EH (cell line): ENCODE measurements at places on chromosomes 12 and 14.

DNA sequence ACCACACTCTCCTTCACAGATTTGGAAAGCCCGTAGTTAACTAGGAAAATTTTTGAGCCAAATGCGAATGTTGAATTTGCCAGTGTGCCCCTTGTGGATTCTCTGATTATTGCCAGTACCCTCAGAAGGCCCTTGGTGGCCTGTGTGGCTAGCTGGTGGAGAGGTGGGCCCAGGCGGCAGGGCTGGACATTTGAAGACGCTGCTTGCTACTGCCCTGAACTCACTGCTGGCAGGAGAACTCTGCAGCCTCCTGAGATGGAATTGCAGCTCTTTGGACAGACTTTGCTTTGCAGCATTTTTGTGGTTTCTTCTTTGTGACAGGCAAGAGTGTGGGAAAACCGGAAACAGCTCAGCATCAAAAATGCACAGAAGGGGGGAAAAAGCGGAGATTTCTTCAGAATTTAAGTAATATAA lies 97.6 kb downstream of the TGFB3 start:
- DNase-seq = peak; percentile 94

DNA sequence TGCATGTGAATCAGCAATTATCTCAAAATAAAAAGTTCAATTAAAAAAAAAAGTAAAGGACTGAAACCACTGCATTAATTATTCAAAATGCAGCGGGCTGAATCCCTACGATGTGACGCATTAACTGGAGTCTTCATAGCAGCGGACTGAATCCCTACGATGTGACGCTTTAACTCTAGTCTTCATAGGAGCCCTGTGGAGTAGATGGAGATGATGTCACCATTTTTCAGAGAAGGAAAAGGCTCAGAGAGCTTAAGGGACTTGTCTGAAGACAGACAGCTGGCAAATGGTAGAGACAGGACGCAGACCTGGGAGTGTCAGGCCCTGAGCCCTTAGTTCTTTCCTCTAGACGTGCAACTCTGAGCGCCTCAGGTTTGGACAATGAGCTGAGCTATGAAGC lies 168.0 kb upstream of the MYL2 start:
- DNase-seq = no peak

- no peak for DNase-seq
These were observed 95.5 kb upstream of the FAR2 start for GRCh38 chr12:29053567-29053966.

- peak; percentile 81 for DNase-seq
These were observed 175.8 kb upstream of the PRMT8 start for GRCh38 chr12:3315201-3315661.

DNA sequence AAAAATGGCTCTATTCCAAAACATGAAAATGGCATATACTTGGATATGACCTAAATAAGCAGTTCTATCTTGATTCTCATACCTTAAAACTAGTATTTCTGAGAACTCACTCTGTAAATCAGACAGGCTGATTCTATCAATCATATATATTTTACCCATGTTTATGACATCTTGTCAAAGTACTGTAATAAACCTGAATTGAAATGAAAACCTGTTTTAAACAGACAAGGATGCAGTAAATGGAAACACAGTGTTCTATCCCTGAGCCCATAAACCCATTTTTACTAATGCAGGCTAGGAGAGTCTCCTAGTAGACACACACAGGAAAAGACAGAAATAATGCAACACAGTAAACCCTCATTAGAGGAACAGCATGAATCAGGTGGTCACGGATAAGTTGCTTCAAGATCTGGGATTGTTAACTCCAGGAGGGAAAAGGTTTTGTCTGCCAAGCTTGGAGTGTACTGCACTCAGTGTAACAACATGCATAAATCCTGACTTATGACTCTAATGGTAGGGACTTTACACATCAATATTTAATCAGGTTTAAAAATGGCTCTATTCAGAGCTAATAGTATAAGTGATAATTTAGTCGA lies 93.6 kb upstream of the CPNE8 start:
- DNase-seq = no peak

DNA sequence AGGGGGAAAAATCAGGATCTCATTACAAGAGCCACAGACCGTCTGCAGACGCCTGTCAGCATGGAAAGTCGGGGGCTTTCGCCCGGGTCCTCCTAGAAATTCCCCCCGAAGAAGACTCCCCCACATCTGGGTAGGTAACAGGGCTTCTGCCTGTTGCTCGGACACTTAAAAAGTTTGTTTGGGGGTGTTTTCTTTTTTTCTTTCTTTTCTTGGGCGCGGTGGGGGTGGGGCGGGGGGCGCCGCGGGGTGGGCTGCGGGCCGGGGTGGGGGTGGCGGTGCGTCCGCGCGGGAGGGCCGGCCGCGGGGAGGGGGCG lies 358 bp downstream of the ELK3 start:
- no peak for DNase-seq

DNA sequence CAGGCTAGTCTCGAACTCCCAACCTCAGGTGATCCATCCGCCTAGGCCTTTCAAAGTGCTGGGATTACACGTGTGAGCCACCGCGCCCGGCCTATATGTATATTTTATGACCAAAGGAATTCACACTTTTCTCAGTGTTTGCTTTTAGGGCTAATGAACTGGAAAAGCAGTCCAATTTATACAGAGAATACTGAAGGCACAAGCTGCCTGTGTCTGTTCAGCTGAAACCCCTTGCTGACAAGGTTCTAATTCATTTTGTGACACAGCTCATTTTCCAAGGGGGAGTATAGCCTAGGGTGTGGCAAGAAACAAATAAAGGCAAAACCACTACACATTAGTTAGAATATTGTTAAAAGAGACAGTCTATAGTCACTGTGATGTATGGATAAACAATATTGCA lies 18.3 kb upstream of the NEMF start:
- DNase-seq = no peak

GRCh38 chr14:92460916-92461579 lies 52.5 kb upstream of the RIN3 start:
- peak; percentile 90 for DNase-seq

DNA sequence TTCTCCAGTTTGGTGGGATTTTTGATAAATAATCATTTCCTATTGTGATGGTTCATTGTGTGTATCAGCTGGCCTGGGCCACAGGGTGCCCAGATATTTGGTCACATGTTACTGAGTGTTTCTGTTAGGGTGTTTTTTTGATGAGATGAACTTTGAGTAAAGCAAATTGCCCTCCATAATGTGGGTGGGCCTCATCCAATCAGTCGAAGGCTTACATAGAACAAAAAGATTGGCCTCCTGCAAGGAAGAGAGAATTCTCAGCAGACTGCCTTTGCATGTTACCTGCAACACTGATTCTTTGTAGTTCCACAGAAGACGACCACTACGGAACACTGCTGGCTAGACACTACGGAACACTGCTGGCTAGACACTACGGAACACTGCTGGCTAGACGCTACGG lies 441.6 kb downstream of the GLT1D1 start:
- no peak for DNase-seq

GRCh38 chr14:100776681-100777365 lies 49.1 kb upstream of the MEG3 start:
- DNase-seq = no peak

GRCh38 chr14:44988694-44989093 lies 26.7 kb downstream of the TOGARAM1 start:
- no peak for DNase-seq

DNA sequence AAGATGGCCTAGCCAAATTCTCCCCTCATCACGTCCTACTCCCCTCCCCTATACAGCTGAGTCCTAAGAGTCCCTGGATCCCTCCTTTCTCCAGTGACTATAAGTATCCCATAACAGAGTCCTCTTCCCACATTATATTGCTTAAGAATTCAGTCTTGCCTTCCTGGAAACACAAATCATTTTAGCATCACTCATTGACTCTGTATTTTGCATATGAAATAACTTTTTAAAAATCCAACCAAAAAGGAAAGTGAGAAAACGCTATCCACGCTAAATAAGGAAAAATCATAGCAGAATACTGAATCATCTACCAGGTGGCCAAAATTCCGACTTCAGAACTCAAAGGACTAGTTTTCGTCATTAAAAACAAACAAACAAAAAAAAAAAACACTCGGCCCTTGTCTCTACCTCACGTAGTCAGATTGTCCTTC lies 130.2 kb downstream of the GCH1 start:
- DNase-seq = peak; percentile 71

GRCh38 chr12:5254703-5255102 lies 177.2 kb upstream of the NTF3 start:
- DNase-seq = peak; percentile 40

GRCh38 chr14:68238976-68239375 lies 419.4 kb downstream of the RAD51B start:
- no peak for DNase-seq

GRCh38 chr14:91997492-91997891 lies 42.4 kb downstream of the TRIP11 start:
- DNase-seq = peak; percentile 16

- no peak for DNase-seq
These were observed 25.2 kb downstream of the SPRING1 start for GRCh38 chr12:116712458-116713303.
